Osteoblast (primary cell): ENCODE measurements at places on chromosomes 16 and 17. TPM values are rescaled to one million over a fixed set of nuclear protein-coding genes. Genes with fewer than 3 reads are reported as not detected.

P2RX5 gene
- total RNA-seq, result 0.36 TPM in 1 of 2 replicates, not detected in the other

DNA sequence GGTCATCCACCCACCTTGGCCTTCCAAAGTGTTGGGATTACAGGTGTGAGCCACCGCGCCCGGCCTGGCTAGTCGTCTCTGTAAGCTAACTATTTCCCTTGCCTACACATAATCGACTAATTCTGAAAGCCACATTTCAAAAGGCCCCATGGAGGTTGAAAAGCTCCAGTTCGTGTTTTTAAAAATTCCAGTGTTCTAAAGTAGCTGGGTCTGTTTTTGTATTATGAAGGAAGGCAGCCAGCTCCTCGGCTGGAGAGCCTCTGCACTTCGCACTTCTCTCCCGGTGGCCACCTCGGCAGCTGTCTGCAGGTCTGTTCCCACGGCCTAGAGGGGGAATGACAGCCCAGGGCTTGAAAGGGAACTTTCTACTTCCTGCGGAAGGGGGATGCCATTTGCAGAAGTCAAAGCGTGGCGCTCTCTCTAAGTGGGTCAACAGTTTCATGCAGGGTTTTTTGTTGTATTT, 16.9 kb downstream of the HASPIN start:
- DNase-seq, result peak; percentile 46
- H3K4me1 ChIP-seq, result peaks cover 8% of the 10 kb centered on the region
- H3K4me3 ChIP-seq, result no peak overlapping the region
- no peak overlapping the region for H3K27ac ChIP-seq
- no peaks in the 10 kb centered on the region for H3K27me3 ChIP-seq

GRCh38 chr16:79347277-79347676, 253.3 kb downstream of the MAF start:
- no peaks in the 10 kb centered on the region for H3K4me1 ChIP-seq
- no peaks in the 10 kb centered on the region for H3K36me3 ChIP-seq
- DNase-seq, result no peak
- no peak overlapping the region for H3K27ac ChIP-seq
- H3K4me3 ChIP-seq, result no peak overlapping the region

SLC12A3 gene
- not detected in 2 replicates for total RNA-seq

DNA sequence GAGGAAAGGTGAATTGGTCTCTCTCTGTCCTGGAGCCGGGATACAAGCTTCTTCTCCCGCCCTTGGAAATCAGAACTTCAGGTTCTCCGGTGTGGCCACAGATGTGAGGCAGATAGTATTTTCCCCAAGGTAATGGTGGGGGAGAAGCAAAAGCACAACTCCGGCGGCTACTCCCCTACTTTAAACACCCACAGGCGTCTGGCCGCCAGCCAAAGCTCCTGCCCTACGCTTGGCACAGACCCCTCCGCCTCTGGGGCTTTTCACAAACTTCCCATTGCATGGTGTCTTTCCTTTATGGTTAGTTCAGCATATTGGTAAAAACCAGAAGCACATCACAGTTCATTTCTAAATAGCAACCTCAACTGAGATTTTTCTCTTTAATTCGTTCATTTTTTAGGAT, 39.4 kb upstream of the B4GALNT2 start:
- no peak overlapping the region for H3K4me3 ChIP-seq
- DNase-seq, result no peak
- H3K36me3 ChIP-seq, result no peaks in the 10 kb centered on the region
- H3K27ac ChIP-seq, result no peak overlapping the region
- no peaks in the 10 kb centered on the region for H3K4me1 ChIP-seq
- peaks cover 3% of the 10 kb centered on the region for H3K27me3 ChIP-seq

DNA sequence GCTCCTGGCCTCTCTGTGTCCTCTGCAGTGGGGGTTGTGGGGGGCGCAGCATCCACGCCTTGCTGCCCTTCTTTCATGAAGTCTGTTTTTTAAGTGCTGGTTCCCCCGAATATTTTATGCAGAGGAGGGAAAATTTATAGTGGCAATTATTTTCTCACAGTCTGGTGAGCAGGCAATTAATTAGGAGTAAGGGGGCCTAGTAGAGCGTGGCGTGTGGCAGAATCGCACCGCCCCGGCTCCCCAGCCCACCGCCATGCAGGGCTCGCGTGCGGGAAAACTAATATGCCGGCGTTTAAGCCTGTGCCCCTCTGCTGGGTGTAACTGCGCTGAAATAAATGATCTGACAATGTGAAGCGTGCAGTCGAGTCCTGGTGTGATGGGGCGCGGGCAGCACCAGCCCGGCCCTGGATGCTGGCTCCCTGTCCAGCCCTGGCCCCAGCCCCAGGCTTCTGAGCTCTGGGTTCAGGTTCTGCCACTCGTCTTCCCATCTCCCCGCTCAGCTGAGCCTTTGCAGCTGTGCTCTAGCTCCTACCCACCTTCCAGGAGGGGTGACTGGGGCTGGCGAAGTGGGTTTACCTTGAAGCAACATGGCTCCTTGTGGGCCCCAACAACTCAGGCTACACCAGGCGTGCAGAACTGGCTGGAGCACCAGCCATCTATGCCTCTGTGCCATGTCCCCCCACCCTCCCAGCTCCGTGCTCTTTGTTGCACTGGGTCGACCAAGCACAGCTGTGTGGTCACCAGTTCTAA, 13.8 kb downstream of the ENGASE start:
- H3K4me1 ChIP-seq, result no peaks in the 10 kb centered on the region
- H3K4me3 ChIP-seq, result no peak overlapping the region
- H3K27ac ChIP-seq, result no peak overlapping the region
- DNase-seq, result peak; percentile 68
- H3K27me3 ChIP-seq, result peaks cover 13% of the 10 kb centered on the region
- H3K36me3 ChIP-seq, result peaks cover 5% of the 10 kb centered on the region

DNA sequence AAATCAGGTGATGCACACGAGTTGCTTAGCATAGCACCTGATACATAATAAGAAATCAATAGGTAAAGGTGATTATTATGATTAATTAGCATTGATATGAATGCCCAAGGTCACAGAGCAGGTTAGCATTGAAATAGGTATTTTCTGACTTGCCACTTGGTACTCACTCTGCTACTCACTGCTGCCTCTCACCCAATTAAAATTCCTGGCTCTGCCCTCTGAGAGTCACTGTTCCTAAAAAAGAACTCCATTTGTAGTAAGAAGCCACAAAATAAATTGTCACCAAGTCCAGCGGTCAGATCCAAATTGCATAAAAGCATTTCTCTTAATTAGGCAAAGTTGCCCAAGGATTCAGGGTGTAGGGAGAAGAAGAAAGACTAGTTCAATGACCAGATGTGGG, 8.9 kb upstream of the GRIN2A start:
- H3K36me3 ChIP-seq, result no peaks in the 10 kb centered on the region
- H3K27ac ChIP-seq, result no peak overlapping the region
- no peaks in the 10 kb centered on the region for H3K4me1 ChIP-seq
- no peaks in the 10 kb centered on the region for H3K27me3 ChIP-seq
- no peak overlapping the region for H3K4me3 ChIP-seq

GRCh38 chr17:76696763-76697701, 13.7 kb downstream of the MXRA7 start:
- H3K36me3 ChIP-seq, result peaks cover 5% of the 10 kb centered on the region
- peak overlapping the region; percentile 40 for H3K27ac ChIP-seq
- H3K4me3 ChIP-seq, result no peak overlapping the region
- peak; percentile 85 for DNase-seq
- H3K4me1 ChIP-seq, result peaks cover 58% of the 10 kb centered on the region

DNA sequence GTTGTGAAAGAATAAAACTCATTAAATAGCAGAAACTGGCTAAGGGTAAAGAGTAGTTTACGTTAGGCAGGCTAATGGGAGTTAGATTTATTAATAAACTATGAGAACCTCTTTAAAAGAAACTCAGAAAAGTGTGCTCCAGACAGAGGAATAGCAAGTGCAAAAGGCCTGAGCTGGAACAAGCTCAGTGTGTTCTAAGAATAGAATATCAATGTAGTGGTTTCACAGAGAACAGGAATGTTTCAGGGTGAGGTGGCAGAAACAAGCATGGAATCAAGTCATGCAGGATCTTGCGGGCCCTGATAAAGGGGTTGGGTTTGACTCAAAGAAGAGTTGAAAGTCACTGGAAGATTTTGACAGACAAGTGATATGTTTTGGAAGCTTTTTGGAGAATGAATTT, 164.0 kb upstream of the HS3ST3A1 start:
- H3K27ac ChIP-seq, result no peak overlapping the region
- DNase-seq, result peak; percentile 56
- H3K4me3 ChIP-seq, result no peak overlapping the region
- H3K36me3 ChIP-seq, result no peaks in the 10 kb centered on the region

DNA sequence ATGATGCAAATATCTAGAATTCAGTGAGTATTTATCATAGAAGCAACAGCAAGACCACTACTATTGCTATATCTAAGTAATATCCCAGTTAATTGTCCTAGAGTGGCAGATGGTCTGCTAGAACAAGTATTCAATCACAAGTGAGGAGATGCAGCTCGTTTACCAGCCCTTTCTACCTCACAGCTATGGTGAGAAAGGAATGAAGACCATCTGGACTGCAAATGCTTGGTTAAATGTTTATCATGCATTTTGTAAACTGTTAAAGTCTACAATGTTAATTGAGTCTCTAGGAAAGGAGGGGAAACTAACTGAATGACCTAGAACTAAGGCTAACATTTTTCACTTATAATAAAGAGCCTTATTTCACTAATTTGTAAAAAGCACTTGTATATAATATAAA, 52.5 kb downstream of the CNOT1 start:
- no peak for DNase-seq
- H3K4me3 ChIP-seq, result no peak overlapping the region
- H3K27ac ChIP-seq, result no peak overlapping the region
- H3K36me3 ChIP-seq, result peaks cover 83% of the 10 kb centered on the region
- H3K27me3 ChIP-seq, result no peaks in the 10 kb centered on the region

GRCh38 chr16:56517206-56517605, 2.6 kb downstream of the BBS2 start:
- H3K27me3 ChIP-seq, result no peaks in the 10 kb centered on the region
- no peaks in the 10 kb centered on the region for H3K36me3 ChIP-seq
- H3K27ac ChIP-seq, result no peak overlapping the region
- no peak overlapping the region for H3K4me3 ChIP-seq
- H3K4me1 ChIP-seq, result peaks cover 24% of the 10 kb centered on the region
- DNase-seq, result peak; percentile 26

TBX4 gene
- 0.59 TPM in 1 of 2 replicates, not detected in the other for total RNA-seq
